ENCODE measurements at places on chromosomes 2 and 18. TPM values are rescaled to one million over a fixed set of nuclear protein-coding genes. Genes with fewer than 3 reads are reported as not detected.

DNA sequence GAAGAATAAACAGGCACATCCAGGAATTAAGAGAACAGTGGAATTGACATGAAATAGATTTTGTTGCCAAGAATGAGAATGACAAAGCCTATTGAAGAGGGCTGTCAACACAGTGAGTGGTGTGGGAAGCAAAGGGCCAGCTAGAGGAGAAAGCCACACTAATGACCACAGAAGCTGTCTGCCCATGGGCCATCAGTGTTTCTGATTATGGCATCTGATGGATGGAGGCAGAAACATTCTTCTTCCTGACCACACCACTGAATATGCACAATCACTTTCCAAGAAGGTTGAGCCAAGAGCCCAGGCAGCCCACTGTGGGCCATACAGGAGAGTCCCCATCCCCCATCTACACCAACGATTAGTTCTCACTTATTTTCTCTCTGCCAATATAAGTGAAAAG, 146.0 kb upstream of the SH3BP4 start:
- no peaks in the 10 kb centered on the region for H3K4me1 ChIP-seq
- no peaks in the 10 kb centered on the region for H3K27me3 ChIP-seq
- no peak for DNase-seq

GRCh38 chr2:165938237-165938636, 15.3 kb downstream of the TTC21B start:
- no peaks in the 10 kb centered on the region for H3K4me1 ChIP-seq
- H3K4me3 ChIP-seq = no peak overlapping the region
- no peak overlapping the region for H3K27ac ChIP-seq
- no peak for DNase-seq
- no peaks in the 10 kb centered on the region for H3K27me3 ChIP-seq
- H3K36me3 ChIP-seq = no peaks in the 10 kb centered on the region

DNA sequence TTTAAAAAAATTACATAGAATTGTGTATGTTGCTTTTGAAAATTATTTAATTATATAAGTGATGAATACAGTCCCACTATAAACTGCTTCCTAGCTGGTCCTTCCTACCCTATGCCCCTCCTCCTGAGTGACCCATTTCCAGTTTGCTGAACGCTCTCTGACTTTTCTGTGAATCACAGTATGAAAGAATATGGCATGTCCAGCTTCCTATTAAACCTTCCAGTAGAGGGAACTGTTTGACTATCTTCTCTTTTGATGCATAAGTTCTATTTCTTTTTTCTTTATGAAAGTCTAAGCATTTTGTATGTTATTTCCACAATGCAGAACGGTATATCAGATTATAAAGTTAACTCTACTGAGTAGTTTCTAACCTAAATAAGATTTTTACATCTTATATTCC, 41.3 kb downstream of the PSMG2 start:
- H3K27ac ChIP-seq = no peak overlapping the region
- H3K27me3 ChIP-seq = no peaks in the 10 kb centered on the region
- no peaks in the 10 kb centered on the region for H3K4me1 ChIP-seq
- no peak for DNase-seq
- H3K4me3 ChIP-seq = no peak overlapping the region

DNA sequence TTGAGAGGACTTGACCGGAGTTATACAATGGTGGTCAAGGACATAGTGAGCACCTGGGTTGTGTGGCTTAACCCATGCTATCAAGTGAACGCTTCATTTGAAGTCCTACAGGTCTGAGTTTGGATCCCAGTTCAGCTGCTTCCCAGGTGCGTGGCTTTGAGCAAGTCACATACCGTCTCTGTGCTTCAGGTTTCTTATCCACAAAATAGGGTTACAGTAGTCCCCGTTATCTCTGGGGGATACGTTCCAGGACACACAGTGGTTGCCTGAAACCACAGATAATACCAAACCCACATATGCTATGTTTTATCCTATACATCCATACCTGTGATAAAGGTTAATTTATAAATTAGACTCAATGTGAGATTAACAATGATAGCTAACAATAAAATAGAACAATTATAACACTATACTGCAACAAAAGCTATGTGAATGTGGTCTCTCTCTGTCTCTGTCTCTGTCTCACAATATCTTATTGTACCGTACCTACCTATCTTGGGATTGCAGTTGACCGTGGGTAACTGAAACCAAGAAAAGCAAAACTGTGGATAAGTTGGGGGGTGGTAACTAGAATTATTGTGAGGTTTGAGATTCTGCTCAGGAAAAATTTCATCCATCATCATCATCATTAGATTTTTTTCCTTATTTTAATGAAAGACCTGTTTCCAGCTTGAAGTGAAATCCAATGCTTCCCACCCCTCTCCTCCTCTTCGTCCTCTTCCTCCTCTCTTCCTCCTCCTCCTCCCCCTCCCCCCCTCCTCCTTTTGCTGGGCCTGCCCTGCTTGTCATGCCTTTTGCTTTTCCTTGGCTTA, 22.7 kb downstream of the LBH start:
- H3K4me1 ChIP-seq = peaks cover 18% of the 10 kb centered on the region
- H3K27ac ChIP-seq = no peak overlapping the region
- H3K36me3 ChIP-seq = no peaks in the 10 kb centered on the region
- H3K4me3 ChIP-seq = no peak overlapping the region

GALR1 gene
- 0.12 TPM for total RNA-seq

PECR gene
- total RNA-seq = 8.4 TPM

GRCh38 chr18:79917169-79917852, 34.1 kb downstream of the SLC66A2 start:
- no peaks in the 10 kb centered on the region for H3K36me3 ChIP-seq
- DNase-seq = no peak
- H3K4me3 ChIP-seq = no peak overlapping the region
- no peak overlapping the region for H3K27ac ChIP-seq
- no peaks in the 10 kb centered on the region for H3K27me3 ChIP-seq

DNA sequence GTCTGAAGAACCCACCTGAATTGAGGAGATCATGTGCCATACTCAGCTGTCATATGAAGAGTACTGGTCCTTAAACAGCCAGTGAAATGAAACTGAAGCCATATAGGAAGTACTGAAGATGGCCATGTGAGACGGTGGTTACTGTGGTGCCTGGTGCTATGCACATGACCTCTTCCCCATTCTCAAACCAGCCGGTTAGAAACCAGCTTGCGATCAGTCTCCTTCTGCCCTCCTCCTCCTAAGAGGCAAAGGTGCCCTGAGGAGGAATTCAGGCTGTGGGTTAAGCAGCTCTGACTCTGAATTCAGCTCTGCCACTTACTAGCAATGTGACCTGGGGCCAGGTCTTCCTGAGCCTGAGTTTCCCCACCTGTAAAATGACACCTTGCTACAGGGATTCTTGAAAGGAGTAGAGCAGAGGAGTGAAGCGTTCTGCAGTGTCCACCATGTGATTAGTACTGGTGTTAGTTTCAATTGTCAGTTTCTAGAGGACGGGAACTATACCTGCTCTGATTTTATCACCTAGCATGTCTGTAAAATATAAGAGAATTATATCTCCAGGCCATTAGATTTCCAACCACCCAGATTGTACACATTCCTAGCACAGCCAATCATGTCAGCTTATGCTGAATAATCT, 5.1 kb downstream of the FECH start:
- H3K27me3 ChIP-seq = no peaks in the 10 kb centered on the region
- peaks cover 2% of the 10 kb centered on the region for H3K4me1 ChIP-seq
- no peak overlapping the region for H3K4me3 ChIP-seq
- H3K36me3 ChIP-seq = no peaks in the 10 kb centered on the region
- no peak overlapping the region for H3K27ac ChIP-seq

DNA sequence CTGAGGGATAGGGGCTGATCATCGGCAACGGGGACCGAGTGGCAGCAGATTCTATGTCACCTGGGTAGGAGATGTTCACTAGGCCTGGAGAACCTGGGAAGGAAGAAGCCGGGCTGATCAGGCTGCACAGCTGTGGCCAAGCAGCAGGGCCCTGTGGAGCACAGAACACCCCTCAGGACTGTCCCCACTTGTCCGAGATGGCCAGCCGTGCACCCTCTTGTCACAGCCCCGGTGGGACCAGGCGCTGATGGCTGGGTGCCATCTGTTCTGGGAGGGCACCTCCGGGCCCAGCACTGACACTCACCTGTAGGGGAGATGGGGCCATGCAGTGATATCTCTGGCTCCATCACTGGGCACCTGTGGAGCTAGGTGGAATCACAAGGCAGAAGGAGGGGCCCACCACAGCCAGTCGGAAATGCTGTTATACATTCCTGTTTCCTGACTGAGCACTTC, 217.9 kb upstream of the RAB6C start:
- no peak overlapping the region for H3K4me3 ChIP-seq
- no peaks in the 10 kb centered on the region for H3K36me3 ChIP-seq
- DNase-seq = no peak
- no peak overlapping the region for H3K27ac ChIP-seq
- H3K27me3 ChIP-seq = no peaks in the 10 kb centered on the region

LONRF2 gene
- total RNA-seq = 22.4 TPM

- no peaks in the 10 kb centered on the region for H3K36me3 ChIP-seq
- DNase-seq = peak; percentile 28
- no peak overlapping the region for H3K27ac ChIP-seq
Observed at GRCh38 chr2:163119966-163120365, 281.4 kb upstream of the KCNH7 start.

CCDC141 gene
- 0.72 TPM for total RNA-seq

DNA sequence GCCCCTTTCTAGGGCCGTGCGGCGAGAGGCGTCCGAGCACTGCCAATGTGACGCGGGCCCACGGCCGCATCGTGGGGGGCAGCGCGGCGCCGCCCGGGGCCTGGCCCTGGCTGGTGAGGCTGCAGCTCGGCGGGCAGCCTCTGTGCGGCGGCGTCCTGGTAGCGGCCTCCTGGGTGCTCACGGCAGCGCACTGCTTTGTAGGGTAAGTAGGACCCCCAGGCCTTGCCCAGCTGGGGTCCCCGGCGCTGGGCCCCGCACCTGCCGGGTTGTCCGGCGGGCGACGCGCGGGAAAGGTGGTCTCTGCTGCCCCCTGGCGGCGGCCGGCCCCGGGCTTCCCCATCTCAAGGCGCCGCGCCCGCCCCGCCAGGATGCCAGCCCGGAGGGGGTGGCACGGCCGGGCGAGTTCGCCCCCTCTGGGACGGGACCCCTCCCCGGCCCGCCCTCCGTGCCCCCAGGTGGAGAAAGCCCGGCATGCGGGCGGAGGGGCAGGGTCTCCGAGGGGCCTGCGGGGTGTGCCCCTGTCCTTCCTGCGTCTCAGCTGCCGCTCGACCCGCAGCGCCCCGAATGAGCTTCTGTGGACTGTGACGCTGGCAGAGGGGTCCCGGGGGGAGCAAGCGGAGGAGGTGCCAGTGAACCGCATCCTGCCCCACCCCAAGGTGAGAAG, 1.9 kb downstream of the PRSS56 start:
- H3K36me3 ChIP-seq = no peaks in the 10 kb centered on the region
- DNase-seq = peak; percentile 39
- peak overlapping the region; percentile 21 for H3K4me3 ChIP-seq
- H3K4me1 ChIP-seq = no peaks in the 10 kb centered on the region
- H3K27ac ChIP-seq = no peak overlapping the region

SCN7A gene
- 60.2 TPM for total RNA-seq

LHCGR gene
- 0.86 TPM for total RNA-seq

DNA sequence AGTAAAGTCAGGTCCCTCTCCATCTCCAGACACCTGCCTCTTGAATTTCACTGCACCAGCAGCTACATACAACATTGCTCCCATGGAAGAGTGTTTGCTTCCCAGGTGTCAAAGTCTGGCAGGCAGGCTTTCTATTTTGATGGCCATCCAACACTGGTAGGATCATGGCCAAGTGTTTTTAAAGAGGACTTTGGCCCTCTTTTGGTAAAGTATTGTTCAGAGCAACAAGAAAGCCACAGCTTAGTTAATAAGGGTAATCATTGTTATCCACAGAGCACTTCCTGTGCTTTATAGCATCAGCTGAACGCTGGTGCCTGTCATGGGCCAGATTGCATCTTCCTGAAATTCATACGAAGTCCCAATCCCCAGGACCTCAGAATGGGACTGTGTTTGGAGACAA, 133.2 kb downstream of the NCK2 start:
- H3K4me1 ChIP-seq = peaks cover 14% of the 10 kb centered on the region
- no peak overlapping the region for H3K4me3 ChIP-seq
- H3K27ac ChIP-seq = no peak overlapping the region
- no peak for DNase-seq
- no peaks in the 10 kb centered on the region for H3K36me3 ChIP-seq

DNA sequence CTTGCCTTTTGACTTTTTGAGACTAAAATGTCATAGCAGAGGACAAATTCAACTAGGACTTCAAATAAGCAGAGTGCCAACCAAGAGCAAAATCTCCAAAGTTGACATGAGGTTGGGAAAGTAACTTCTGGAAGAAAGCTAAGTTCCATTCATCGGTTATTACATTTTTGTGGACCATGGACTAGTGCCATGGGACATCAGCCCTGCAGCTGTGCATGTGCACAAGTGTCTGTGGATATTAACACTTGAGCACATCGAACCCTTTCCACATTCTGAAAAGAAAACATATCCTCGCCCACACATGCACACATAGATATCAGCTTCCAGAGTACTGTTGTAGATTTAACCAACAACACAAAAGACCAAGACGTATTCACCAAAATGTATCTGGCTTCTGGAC, 262.6 kb downstream of the NYAP2 start:
- H3K27me3 ChIP-seq = no peaks in the 10 kb centered on the region
- H3K4me3 ChIP-seq = no peak overlapping the region
- no peaks in the 10 kb centered on the region for H3K4me1 ChIP-seq
- DNase-seq = no peak

CYP27C1 gene
- 0.20 TPM for total RNA-seq

STARD6 gene
- not detected for total RNA-seq

ASIC4 gene
- total RNA-seq = not detected

GRCh38 chr18:3150274-3150673, 69.5 kb downstream of the MYOM1 start:
- H3K27ac ChIP-seq = no peak overlapping the region
- H3K36me3 ChIP-seq = no peaks in the 10 kb centered on the region
- DNase-seq = no peak
- H3K4me3 ChIP-seq = no peak overlapping the region
- no peaks in the 10 kb centered on the region for H3K27me3 ChIP-seq
- no peaks in the 10 kb centered on the region for H3K4me1 ChIP-seq

GRCh38 chr2:43139996-43140621, 86.3 kb downstream of the ZFP36L2 start:
- H3K4me3 ChIP-seq = no peak overlapping the region
- no peaks in the 10 kb centered on the region for H3K36me3 ChIP-seq
- H3K4me1 ChIP-seq = peaks cover 10% of the 10 kb centered on the region

NUP35 gene
- 19.4 TPM for total RNA-seq

- no peak overlapping the region for H3K4me3 ChIP-seq
- no peaks in the 10 kb centered on the region for H3K4me1 ChIP-seq
- no peak for DNase-seq
- H3K27ac ChIP-seq = no peak overlapping the region
Observed at GRCh38 chr2:55500025-55500424, 19.5 kb upstream of the CFAP36 start.

- no peak overlapping the region for H3K4me3 ChIP-seq
- no peaks in the 10 kb centered on the region for H3K27me3 ChIP-seq
- H3K36me3 ChIP-seq = no peaks in the 10 kb centered on the region
- H3K27ac ChIP-seq = no peak overlapping the region
- H3K4me1 ChIP-seq = no peaks in the 10 kb centered on the region
- no peak for DNase-seq
Observed at GRCh38 chr2:75432761-75433361, 127.9 kb downstream of the EVA1A start.

PSTPIP2 gene
- total RNA-seq = 4.6 TPM

HS6ST1 gene
- 40.7 TPM for total RNA-seq

- no peaks in the 10 kb centered on the region for H3K36me3 ChIP-seq
- peak overlapping the region; percentile 55 for H3K27ac ChIP-seq
- H3K4me1 ChIP-seq = peaks cover 43% of the 10 kb centered on the region
Observed at GRCh38 chr2:12733846-12734245, 17.1 kb downstream of the TRIB2 start.

CDH19 gene
- total RNA-seq = 2.5 TPM

NAB1 gene
- total RNA-seq = 48.7 TPM
